ENCODE measurements at places on chromosomes 11 and 22. TPM values are rescaled to one million over a fixed set of nuclear protein-coding genes. Genes with fewer than 3 reads are reported as not detected.

DDI1 gene
- total RNA-seq: under 0.01 TPM

TMPRSS6 gene
- not detected for total RNA-seq

MOV10L1 gene
- total RNA-seq: 2.6 TPM

TUT1 gene
- 7.2 TPM for total RNA-seq

PVALB gene
- total RNA-seq: not detected

MYOD1 gene
- not detected for total RNA-seq

FAM111A gene
- total RNA-seq: 57.6 TPM

CDC45 gene
- 0.36 TPM for total RNA-seq

KDELR3 gene
- total RNA-seq: 124 TPM

MRGPRE gene
- not detected for total RNA-seq

HSPA8 gene
- 2,110 TPM for total RNA-seq

DMC1 gene
- 7.2 TPM for total RNA-seq

NCAM1 gene
- total RNA-seq: 4.2 TPM

SCARF2 gene
- 40.1 TPM for total RNA-seq

TRIM22 gene
- total RNA-seq: 143 TPM

H19 gene
- 0.73 TPM for total RNA-seq

LINC01488 gene
- not detected for total RNA-seq

TTC17 gene
- total RNA-seq: 70.4 TPM

KCNQ1 gene
- not detected for total RNA-seq

MYBPC3 gene
- total RNA-seq: not detected

ELFN2 gene
- total RNA-seq: not detected
